ENCODE measurements at places on chromosomes 7 and 10.

DNA sequence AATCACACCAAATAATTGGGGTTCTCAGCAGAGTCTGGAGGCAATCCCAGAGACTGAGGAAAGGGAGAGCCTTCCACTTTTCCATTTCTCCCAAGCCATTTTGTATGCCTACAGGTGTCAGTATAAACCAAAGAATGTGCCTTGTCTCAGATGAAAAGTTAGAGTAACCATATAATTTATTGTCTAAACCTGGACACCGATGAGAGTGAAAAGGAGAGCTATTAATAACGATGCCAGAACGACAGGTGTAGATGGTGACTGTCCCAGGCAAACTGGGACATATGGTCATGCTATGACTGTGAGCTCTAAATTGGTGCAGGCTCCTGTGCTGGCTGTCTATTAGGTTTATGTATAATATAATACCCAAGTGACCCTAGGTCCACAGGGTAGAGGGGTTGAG is 219.6 kb downstream of the ARHGAP12 start:
- DNase-seq: no peak

GRCh38 chr10:46285300-46285699 is 1.5 kb upstream of the ANTXRL start:
- no peak for DNase-seq

- no peak for DNase-seq
Observed at GRCh38 chr7:107661081-107661864, 645 bp downstream of the SLC26A4 start.

GRCh38 chr7:158355456-158356065 is 232.1 kb downstream of the PTPRN2 start:
- DNase-seq: no peak

- no peak for DNase-seq
Observed at GRCh38 chr7:27897001-27897400, 157.0 kb downstream of the TAX1BP1 start.

DNA sequence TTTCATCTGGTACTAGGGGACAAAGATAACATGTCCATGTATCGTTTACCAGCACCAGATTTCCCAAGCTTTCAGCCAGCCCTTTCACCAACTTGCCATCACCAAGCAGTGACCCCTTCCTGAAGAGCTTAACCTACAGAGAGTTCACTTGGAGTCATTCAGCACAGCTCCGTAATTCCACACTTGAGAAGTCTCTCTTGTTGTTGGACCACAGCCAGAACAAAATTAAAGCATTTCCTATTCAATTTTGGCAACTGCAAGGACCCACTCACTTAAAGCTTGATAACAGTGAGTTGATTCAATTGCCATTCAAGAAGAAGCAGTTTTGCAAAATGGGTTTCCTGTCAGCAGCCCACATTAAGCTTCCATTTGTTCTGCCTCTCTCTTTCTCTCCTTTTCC is 88.5 kb upstream of the LRRTM3 start:
- no peak for DNase-seq

GRCh38 chr7:36658335-36659171 is 65.7 kb downstream of the AOAH start:
- no peak for DNase-seq

DNA sequence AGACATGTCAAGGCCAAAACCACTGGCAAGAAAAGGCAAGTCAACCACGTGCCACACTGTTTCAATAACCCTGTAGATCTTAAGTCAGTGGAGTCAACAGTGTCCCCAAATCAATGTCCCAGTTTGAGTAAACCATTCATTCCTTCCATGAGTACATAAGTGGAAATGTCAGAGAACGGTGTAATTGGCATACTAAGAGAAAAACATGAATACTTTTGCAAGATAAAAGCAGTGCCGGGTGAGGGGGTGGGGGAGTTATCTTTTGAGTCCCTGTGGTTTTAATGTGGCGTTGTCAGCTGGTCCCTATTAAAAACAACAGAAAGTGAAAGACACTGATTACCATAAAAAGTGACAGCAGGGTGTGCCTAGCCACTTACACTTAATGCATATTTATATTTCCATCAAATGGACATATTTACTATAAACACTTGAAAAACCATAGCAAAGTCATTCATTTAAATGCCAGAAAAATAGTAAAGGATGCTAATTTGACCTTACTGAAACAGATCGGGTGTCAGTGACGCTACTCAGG is 37.8 kb downstream of the RSU1 start:
- peak; percentile 28 for DNase-seq

DNA sequence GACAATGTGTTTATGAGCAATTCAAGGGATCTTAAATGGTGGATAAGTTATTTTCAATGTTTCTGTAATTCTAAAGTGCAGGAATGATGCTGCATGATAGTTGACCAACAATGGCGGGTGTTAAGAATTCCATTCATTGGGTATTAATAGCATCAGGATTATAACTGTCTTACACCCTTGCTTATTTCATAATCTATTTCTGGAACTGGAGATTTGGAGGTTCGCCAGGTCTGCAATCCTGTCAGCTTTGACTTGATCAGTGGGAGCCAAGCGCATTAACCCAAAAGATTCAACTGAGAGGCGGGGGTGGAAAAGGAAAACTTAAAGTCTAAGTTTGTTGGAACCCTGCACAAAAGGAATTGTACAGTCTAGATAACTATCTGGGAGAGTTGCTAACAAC is 114.9 kb upstream of the ZEB1 start:
- DNase-seq: no peak
